ENCODE measurements at places on chromosomes 6 and 20.

DNA sequence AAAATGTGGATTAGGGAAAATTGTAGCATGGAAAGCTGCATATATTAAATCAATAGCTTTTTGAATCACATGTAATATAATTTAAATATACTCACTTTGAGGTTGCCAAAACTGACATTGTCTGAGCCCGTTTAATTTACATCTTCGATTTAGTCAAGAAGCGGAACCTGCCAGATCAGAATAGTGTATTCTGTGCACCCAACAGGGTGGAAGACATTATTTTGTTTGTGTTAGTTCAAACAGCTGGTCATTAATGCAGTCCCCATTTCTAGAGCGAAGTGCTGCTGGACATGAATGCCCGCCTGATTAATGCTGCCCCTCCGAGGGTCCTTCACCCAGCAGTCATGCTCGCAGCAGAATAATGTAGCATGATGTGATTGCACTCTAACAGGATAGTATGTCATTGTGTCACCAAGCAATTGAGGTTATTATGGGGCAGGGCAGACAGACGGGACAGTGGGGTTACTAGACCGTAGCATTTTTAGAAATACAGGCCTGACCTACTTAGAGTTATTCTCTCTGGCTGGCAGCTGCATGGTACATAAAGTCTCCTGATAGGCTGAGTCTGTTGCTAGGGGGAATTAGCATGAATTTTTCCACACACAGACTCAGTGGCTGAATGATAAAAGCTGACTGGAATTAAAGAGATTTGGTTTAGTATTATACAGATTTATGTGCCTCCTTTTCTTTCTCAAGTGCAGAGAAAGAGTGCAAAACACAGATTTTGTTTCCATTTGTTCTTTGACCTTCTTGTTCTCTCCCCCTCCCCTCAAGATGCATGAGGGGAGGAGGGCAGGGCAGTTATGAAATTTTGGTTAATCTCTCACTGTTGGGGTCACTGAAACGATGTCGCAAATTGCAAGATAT is 147.1 kb downstream of the PRL start:
- DNase-seq: no peak

GRCh38 chr6:40344566-40345167 is 242.5 kb downstream of the LRFN2 start:
- no peak for DNase-seq

- no peak for DNase-seq
Observed at GRCh38 chr6:34455831-34456230, 10.0 kb upstream of the PACSIN1 start.

DNA sequence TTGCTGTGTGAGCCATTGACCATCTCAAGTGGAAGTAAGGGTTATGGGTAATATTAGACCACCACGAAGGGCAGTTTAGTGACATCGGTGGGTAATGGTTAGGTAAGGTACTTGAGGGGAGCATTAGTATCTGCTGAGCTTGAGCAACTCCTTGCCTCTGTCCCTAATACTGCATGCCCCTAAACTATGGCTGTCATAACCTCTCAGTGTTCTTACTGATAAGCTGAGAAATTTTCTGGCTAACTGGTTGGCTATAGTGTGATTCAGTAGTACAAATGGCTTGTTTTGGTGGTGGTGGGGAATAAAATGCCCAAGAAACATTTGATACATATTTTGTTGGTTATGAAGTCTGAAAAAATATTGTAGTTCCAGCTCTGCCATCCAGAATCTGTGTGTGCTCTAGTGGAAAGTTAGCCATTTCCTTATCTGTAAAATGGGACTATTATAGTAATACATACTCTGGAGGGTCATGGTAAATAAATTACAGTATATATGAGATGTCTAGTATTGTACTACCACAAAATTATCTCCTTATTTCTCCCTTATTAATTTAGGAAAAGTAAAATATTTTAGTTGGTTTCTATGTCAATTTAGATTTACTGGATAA is 113.1 kb downstream of the NCOA3 start:
- no peak for DNase-seq

DNA sequence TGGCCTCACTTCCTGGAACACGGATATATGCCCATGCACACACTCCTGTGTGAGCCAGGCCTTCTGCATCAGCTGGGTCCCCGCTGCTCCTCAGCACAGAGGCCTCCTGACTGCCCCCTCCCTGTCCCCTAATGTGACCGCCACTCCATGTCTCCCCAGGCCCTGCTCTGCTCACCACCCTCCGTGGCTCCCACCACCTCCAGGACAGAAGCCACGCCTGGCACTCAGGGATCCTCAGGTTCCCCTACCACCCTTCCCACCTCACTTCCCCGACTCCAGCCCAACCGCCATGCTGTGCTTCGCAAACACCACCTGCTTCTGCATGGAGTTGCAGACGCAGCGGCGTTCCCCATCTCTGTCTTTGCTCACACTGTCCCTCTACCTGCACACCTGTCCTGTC is 4.3 kb upstream of the SRC start:
- DNase-seq: no peak

DNA sequence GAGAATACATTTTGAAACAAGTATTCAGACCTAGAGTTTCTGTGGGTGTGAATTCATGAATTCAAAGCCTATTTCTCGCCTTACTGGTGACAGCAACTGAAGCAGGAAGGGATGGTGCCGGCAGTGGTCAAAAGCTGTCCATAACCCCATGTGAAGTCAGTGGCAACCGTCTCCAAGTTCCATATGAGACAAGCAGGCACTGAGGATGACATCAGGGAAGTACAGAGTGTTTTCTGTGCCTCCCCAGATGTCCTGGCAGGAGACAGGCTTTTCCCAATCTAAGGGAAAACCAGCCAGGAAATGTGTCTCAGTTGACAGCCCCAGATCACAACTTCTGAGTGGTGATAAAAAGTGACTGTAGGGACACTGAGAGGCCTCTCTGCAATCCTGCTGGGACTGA is 66.6 kb downstream of the HIVEP2 start:
- DNase-seq: no peak
